ENCODE measurements at places on chromosomes 5 and 9.

- DNase-seq, result no peak
Measured at GRCh38 chr9:93452710-93453046, 703 bp downstream of the FAM120AOS start.

GRCh38 chr5:41776435-41776834 lies 93.8 kb downstream of the OXCT1 start:
- peak; percentile 36 for DNase-seq

DNA sequence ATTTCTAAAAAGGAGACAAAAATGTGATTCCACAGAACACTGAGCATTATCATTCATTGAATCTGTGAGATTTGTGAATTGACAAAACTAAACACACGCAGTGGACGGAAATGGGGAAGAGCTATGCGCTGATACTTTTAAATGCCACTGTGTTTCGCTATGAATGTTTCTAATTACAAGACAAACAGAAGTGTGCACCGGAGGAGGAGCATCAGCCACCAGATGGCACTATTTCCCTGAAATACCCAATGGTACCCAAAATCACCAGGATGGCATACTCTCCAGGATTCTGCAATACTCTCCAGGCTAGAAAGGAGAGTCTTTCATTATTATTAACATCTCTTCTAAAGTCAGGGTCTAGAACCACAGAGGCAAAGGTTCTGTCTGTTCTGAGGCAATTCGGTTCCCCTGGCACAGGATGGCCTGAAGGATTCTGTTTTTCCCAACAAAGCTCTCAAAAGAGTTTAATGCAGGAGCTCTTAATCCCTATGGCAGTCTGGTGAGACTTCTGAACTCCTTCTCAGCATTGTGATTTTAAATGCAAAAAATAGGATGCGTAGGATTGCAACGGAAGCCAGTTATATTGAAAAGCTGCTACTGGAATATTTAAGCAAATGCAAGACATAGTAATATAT lies 13.8 kb upstream of the PUM3 start:
- peak; percentile 80 for DNase-seq

GRCh38 chr9:107358986-107359385 lies 75.9 kb downstream of the RAD23B start:
- no peak for DNase-seq

DNA sequence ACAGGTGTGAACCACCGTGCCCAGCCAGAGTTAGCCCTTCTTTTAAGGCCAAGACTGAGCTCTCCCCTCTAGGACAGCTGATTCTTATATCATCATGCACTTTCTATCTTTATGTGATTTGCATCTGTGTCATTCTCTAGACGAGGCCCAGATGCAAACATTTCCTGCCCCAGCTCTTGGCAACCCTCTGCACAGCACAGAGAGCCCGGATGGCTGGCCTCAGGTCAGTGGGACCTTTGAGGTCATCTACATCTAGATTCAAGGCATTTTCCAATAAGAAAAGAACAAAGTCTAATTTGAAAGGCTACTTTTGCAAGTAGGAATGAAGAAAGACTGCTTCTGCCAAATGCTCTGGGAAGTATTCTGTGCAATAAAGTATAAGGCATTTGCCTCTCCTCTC lies 109.0 kb upstream of the DAB2 start:
- DNase-seq, result no peak

DNA sequence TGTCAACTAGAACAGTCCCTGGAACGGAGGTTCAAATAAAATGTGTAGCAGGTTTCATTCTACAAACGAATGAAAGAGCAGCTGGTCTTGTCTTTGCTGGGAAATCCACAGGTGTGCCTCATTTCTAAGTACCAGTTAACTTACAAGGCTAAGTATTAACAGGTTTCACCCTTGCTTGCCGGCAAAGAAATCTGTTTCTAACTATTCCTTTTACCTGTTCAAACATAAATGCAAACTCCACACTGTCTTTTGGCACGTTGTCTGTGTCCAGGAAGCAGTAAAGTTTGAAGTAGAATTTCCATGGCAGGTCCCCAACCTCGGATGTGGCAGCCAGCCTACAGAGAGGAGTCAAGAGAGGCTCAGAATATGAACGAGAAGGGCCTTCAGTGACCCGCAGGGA lies 54.4 kb upstream of the RETREG1 start:
- DNase-seq, result no peak

- no peak for DNase-seq
Measured at GRCh38 chr9:27474305-27474704, 49.8 kb upstream of the IFNK start.

DNA sequence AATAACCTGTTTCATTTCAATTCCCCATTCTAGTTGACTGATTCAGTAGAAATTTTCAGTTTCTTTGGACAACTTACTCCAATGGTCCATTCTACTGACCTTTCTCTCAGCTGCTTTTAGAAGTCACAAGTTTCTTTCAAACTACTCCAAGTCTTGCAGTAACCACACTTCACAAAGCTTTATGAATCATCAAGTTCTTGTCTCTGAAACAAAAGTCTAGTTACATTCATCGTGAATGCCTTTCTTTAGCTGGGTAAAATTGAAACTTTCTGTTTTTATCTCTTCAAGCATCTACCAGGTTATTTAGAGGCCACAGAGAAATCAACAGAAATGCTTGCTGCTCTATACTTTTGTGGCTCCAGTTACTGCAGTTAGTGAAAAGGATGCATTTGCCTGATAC lies 405.4 kb downstream of the TMEM232 start:
- no peak for DNase-seq

GRCh38 chr5:1341863-1342262 lies 3.0 kb downstream of the CLPTM1L start:
- DNase-seq, result no peak

GRCh38 chr9:28976684-28977083 lies 1403.4 kb upstream of the C9orf72 start:
- DNase-seq, result no peak

- DNase-seq, result no peak
Measured at GRCh38 chr5:135498637-135498995, 37.1 kb downstream of the NEUROG1 start.

- peak; percentile 71 for DNase-seq
Measured at GRCh38 chr5:168365581-168366081, 74.2 kb downstream of the WWC1 start.

- DNase-seq, result peak; percentile 38
Measured at GRCh38 chr9:104795082-104795481, 31.2 kb downstream of the NIPSNAP3B start.

GRCh38 chr5:7320701-7321301 lies 75.1 kb upstream of the ADCY2 start:
- DNase-seq, result no peak

GRCh38 chr5:88251048-88251711 lies 17.5 kb downstream of the TMEM161B start:
- peak; percentile 54 for DNase-seq

DNA sequence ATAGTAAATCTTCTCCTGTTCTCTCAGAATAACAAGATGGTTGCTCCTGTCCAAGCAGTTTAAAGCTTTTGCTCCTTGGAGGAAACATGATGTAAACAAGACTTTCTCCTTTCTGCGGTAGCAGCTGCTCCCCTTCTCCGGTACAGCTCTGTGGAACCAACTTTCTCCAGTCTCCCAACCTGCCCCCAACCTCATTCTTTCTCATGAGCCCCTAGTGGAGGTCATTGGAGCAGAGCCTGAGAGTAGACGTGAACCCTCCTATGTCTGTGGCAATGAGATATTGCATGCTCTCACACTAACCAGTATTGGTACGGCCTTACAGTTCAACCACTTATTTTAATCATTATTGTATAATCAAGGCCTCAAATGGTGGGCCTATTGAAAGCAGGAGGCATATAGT lies 483.8 kb upstream of the CDH10 start:
- no peak for DNase-seq

DNA sequence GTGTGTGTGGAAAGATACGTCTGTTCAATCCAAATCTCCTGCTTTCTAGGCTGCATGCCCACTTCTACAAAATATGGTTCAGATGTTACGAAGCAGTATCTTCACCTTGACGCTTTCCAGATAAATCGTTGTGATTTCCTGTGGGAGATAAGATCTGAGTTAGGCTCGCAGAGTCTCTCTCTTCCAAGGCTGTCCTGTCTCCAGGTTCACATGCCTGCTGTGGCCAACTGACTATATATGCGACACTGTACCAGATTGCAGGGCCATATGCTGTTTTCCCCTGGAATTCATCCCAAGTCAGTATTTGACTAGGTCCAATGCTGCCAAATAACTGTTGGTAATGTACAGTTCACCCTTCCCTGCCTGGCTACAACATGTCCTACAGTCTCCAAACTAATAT lies 47.9 kb downstream of the TMEM252 start:
- no peak for DNase-seq

- DNase-seq, result no peak
Measured at GRCh38 chr5:126681970-126682369, 81.2 kb downstream of the PHAX start.

GRCh38 chr5:178895615-178896571 lies at the start of gene ZFP2:
Gene ZFP2, plus strand, starts transcription at chr5:178895913. Its CDS starts 35,401 bp downstream, at chr5:178931314.
- peak; percentile 59 for DNase-seq

GRCh38 chr9:10961883-10962282 lies 349.1 kb upstream of the PTPRD start:
- DNase-seq, result no peak

DNA sequence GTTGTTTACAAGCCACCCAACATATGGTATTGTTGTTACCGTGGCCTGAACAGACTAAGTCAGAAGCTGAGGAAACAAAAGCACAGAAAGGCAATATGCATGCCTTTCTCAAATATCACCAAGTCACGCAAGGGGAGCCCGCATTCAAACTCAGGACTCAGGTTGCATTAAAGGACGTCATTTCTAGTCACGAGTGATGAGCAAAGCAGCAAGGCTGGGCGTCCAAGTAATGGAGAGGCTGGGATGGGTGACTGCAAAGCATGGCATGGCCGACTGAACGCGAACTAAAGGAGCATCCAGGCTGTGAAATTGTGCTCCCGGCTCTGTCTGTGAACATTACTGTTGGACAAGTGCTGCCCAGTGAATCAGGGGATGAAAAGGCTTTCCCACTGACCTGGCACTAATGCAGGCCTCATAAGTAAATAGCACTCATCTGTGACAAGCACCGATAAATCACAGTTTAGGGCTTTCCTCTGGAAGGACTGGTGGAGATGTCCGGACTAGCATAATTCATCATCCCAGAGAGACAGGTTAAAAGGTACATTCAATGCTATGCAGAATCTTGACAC lies 202.8 kb downstream of the SPOCK1 start:
- DNase-seq, result no peak

DNA sequence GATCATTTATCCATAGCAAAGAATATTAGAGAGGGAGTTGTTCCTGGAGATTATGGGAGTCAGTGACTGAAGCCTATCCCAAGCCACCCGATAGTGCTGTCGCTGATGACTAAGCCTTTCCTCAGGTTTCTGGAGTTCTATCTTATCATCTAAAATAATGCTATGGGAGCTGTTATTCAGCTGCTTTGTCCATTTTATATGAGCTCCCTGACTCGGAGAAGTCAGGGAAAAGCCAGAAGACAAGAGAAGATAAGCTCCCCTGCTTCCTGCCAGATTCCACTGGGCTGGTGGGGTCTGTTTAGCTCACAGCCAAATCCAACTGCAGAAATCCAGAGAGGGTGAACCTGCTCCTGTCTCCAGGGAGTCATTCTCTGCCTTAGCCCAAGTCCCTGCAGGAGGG lies 148.2 kb downstream of the DROSHA start:
- DNase-seq, result peak; percentile 54

GRCh38 chr5:73122875-73123810 lies 2.8 kb downstream of the TMEM171 start:
- peak; percentile 84 for DNase-seq

GRCh38 chr9:104245925-104246324 lies 151.8 kb downstream of the SMC2 start:
- no peak for DNase-seq

DNA sequence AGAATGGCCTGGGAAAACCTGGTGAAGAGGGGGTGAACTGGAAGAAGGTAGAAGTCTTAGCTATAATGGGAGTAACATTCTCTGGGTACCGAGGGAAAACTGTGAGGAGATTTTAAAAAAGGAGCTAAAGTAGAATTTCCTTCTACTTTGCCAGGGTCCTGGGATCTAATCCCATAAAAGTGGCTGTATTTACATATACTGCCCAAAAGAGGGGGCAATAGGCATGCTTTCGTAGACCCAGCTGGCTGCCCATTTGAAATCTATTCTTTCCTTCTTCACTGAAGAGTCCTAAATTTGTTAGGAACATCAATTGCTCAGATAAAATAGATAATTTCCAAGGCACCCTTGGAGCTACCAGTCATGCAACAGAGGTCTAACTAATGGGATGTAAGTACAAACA lies 159.2 kb downstream of the CDC42SE2 start:
- DNase-seq, result peak; percentile 65

DNA sequence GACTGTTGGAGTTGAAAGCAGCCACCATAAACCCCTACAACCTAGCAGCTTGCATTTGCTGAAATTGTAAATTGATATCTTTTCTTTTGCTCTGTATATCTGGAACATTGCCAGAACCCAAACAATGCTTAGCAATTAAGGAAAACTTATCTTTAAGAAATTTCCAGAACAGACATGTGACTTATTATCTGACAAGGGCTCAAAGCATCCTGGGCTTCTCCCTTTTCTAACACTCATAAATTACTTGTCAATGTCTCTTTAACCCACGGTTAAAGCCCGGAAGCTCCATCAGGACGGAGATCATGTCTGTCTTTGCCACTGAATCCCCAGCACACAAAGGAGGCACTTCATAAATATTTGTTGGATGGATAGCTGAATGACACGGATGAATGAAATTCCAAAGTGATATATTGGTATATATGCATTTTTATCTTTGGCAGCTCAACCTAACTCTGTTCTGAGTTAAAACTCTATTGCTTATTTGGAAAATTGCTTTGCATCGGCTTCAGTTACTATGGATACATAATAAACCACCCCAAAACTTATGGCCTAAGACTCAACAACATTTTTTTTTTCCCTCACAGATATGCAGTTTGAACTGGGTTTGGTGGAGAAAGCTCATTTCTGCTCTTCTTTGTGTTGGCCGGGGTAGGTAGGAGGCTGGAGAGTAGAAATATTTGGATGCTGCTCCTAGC lies 103.1 kb upstream of the CLINT1 start:
- no peak for DNase-seq

DNA sequence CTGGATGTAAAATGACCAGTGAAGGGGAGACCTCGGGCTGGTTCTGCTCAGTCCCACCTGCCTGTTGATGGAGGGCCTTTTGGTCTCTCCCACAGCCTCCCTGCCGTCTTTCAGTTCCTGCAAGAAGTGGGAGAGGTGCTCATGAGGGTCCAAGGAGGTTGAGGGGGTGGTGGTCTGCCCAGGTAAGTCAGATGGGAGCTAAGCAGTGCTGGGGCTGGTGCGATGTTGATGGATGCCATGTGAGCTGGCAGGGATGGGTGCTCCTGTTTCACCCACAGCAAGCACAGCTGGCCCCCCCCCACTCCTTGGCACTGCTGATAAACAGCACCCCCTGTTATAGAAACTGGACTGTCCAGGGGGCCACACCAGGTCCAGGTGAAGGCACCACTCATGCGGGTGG lies 145.6 kb downstream of the NSG2 start:
- no peak for DNase-seq

DNA sequence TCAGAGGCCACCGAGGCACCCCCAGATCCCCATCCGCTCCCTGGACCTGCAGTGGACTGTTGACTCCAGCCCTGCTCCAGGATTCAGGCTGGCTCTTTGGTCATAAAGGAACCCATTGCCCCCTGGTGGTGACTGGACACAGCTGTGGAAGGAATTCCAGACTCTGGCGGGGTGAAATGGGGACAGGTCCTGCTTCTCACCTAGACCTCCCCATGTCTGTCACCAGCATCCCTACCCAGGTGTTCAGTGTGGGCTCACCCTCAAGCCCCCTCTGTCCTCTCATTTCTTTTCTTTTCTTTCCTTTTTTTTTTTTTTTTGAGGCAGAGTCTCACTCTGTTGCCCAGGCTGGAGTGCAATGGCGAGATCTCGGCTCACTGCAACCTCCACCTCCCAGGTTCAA lies 25.5 kb upstream of the STXBP1 start:
- DNase-seq, result peak; percentile 89

GRCh38 chr5:143355710-143356109 lies 47.8 kb downstream of the NR3C1 start:
- DNase-seq, result peak; percentile 97
